NCI-H1436 (cell line): ENCODE measurements at places on chromosomes 2 and 18.

DNA sequence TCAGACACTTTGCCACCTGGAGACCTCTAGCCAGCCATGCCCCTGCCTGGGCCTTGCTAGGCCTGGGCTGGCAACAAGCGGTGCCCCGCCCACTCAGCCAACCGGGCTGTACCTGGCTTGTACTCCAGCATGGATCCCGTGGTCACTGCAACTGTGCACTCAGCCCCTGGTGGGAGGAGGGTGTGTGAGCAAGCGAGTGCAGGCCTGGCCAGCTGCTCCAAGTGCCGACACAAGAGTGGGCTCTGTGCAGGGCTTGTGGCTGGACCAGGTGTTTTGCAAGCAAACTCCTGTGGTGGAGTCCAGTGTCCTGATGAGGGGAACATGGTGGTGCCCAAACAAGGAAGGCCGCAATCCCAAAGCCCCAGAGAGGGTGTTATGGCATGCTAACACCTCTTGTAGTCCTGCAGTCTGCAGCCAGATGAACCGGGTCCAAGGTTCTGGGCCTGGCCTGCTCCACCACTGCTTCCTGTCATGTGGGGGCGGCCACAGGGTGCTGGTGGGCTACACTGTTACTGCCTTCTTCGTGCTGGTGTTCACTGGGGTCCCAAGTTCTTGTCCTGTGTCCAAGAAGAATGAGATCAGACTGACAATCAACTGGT lies 60.1 kb upstream of the CD28 start:
- DNase-seq = no peak

DNA sequence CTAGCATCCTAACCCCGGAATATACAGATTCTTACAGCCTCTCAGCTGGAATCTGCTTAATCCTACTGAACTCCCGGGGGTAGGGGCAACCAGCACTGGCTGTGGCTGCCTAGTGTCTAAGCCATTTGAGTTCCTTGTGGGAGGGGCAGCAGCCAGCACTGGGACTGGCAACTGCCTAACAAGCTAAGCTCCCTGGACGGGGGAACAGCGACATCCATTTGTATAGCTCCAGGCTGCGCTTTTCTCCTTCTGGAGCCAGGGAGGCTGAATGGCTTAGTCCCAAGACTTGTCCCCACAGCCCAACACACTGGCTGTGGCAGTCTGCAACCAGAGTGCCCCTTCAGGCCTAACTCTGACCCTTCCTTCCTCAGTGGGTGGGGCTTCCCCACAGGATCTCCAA lies 787.2 kb downstream of the METTL4 start:
- no peak for DNase-seq

DNA sequence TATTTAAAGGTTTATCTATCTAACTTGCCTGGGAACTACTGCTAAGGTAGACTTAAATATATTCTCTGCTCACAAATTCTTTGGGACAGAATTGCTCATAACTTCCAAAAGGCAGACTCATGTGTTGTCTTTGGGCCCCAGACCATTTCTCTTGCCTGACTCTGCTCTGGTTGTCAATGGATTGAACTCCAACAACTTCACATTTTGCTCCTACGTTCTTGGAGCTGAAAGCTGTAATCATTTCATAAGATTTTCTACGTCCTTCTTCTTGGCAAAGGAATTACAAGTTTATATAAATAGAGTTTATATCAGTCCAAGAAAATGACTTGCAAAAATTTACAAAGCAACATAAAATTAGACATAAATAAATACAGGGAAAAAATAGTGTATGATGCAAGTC lies 32.9 kb upstream of the PPM1B start:
- DNase-seq = no peak

GRCh38 chr2:174493549-174494331 lies 6.9 kb upstream of the GPR155 start:
- DNase-seq = no peak

- DNase-seq = no peak
Measured at GRCh38 chr2:115160531-115161080, 718.2 kb downstream of the DPP10 start.

DNA sequence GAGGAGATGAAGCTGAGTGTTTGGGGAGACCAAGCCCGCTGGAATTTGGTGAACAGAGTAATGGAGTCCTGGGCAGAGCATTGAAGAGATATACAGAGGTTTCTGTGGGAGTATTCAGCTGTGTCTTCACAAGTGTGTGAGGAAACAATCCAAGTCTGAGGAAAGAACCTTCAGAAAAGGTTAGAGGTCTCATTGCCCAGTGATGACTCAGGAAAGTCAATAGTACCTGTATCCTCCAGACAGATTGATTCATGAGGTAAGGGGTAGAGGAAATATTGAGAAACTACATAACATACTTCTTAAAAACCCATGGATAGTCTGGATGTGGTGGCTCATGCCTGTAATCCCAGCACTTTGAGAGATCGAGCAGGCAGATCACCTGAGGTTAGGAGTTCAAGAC lies 392.3 kb downstream of the GALNT13 start:
- DNase-seq = no peak

DNA sequence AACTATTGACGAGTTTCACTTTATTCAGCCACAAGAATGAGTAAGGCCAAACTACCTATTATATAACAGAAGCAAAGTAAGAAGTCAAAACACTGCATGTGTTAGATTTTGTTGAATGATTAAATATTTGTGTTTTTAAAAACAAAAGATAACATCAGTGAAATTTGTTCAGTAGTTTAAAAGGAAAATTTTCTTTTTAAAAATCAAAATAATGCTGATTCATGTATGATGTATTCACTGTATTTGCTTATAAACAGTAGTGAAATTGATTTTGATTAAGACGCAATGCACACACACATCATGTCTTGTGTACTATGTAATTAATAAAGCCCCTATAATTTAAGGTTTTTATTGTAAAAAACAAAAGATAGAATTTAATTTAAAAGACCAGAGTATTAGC lies 73.6 kb upstream of the PSMD14 start:
- DNase-seq = no peak

- DNase-seq = no peak
Measured at GRCh38 chr2:32702303-32703064, 74.6 kb downstream of the TTC27 start.
